NCI-H187 treated with DMSO at 0.1 percent for 48 hours (cell line): ENCODE measurements at places on chromosomes 12 and 14.

DNA sequence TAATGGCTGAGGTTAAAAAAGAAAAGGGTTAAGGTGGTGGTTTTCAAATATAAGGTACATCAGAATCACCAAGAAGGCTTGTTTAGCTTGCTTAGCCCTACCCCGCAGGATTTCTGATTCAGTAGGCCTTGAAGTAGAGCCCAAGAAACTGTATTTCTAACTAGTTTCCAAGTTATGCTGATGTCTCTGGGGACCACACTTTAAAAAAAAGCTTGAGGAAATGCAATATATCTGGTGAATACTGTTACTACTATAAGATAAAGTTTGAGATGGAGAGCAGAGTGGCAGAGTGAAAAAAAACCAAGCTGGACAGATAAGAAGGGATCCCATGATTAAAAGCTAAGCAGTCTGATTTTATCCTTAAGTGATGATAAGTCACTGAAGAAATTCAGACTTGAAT lies 18.3 kb upstream of the GXYLT1 start:
- DNase-seq, result no peak

DNA sequence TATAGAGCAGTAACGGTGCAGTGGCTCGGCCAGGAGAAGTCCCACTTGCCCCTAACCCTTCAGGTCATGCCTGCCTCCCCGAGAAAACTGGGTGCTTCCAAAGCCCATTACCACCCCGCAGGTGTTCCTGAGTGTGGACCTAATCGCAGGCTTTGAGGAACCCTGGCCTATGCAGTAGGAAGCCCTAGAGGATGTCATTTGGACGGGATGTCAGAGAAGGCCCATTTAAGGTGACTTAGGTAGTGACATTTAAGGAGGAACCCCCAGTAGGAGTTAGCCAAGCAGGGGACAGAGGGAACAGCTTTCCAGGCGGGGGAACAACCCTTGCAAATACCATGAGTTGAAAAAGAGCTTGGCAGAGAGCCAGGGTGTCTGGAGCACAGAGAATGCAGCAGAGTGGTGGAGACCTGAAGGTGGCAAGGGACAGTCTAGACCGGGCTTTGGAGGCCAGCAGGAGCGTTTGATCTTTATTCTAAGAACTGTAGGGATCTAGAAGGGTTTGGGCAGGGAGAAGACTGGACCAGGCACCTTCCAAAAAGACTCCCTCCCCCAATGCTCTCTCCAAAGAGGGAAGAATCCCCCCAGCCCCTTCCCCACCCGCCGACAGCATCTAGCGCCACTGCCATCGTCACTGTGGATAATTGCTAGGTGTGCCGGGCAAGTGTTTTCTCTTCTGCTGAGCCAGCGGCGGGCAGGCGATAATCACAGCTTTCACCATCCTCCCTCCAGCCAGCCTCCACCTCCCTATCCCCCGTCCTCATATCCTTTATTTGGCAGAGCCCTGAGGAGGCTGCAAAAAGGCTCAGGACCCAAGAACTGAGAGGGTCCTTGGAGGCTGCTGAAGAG lies 33.3 kb upstream of the BEGAIN start:
- no peak for DNase-seq

GRCh38 chr12:96235484-96235826 lies 41.3 kb downstream of the ELK3 start:
- no peak for DNase-seq

DNA sequence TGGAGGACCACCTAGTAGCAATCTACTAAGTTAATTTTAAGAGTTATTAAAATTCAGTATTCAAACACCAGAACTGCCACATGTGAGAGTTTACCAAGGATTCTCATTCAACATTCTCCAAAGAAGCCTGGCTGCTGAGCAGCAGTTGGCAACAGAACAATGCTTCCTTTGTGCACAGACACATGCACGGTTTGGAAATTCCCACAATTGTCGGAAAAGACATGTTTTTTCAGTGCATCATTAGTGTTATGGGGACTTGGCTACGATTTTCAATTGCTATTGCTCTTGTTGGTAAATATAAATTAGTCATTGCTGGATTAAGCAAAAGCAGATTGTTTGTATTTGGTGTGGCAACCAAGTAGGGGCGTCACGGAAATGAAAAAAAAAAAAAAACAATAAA lies 22.2 kb downstream of the ST8SIA1 start:
- no peak for DNase-seq

DNA sequence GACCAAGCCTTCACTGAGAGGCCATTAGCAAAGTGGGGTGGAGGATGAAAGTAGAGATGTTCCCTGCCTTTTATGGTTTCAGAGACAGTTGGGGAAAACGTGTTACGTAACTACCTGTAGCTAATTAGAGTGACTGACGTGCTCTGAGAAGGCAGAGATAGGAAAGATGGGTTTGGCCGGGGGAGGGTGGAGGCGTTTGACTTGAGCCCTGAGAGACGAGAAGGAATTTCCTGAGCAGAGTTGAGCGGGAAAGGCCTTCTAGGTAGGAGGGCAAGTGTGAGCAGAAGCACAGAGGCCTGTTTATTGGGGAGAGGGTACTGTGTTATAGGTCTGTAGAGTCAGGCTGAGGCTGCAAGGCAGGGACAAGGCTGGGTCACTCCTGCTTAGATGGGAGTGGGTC lies 8.6 kb downstream of the TUNAR start:
- DNase-seq, result no peak

GRCh38 chr14:55065411-55065810 lies 14.0 kb downstream of the MAPK1IP1L start:
- DNase-seq, result no peak

GRCh38 chr12:96054244-96054610 lies 18.8 kb upstream of the LTA4H start:
- DNase-seq, result no peak

DNA sequence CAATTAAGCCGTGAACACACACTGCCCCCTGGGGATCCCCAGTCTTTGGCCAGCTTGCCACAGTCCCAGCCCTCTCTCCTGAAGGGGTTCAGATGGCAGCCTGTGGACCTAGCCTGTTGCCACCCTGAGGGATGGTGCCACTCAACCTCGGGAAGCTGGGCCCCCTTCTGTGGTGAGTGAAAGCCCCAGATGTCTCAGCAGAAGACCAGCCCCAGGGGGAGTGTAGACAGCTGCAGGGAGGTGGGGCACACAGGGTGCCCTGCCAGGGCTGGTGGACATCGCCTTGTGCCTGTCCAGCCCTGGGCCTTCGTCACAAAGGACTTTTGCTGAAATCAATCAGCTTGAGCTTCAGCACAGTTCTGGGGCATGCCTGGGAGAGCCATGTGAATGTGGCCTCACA lies 32.4 kb downstream of the C14orf132 start:
- DNase-seq, result no peak

DNA sequence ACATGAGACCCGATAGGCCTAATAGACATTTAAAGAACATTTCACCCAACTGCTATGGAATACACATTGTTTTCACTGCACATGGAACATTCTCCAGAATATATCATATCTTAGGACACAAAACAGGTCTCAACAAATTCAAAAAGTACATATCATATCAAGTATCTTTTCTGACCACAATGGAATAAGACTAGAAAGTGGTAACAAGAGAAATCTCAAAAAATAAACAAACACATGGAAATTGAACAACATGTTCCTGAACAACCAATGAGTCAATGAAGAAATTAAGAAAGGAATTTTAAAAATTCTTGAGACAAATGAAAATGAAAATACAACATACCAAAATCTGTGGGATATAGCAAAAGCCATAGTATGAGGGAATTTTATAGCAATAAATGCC lies 208.1 kb downstream of the PTPRO start:
- DNase-seq, result no peak

- DNase-seq, result no peak
These were observed 862 bp downstream of the CRIP2 start for GRCh38 chr14:105475269-105476096.

- DNase-seq, result no peak
These were observed 340.5 kb downstream of the TMEM121 start for GRCh38 chr14:105866841-105867321.

GRCh38 chr14:32023540-32023939 lies 53.6 kb upstream of the ARHGAP5 start:
- DNase-seq, result no peak

DNA sequence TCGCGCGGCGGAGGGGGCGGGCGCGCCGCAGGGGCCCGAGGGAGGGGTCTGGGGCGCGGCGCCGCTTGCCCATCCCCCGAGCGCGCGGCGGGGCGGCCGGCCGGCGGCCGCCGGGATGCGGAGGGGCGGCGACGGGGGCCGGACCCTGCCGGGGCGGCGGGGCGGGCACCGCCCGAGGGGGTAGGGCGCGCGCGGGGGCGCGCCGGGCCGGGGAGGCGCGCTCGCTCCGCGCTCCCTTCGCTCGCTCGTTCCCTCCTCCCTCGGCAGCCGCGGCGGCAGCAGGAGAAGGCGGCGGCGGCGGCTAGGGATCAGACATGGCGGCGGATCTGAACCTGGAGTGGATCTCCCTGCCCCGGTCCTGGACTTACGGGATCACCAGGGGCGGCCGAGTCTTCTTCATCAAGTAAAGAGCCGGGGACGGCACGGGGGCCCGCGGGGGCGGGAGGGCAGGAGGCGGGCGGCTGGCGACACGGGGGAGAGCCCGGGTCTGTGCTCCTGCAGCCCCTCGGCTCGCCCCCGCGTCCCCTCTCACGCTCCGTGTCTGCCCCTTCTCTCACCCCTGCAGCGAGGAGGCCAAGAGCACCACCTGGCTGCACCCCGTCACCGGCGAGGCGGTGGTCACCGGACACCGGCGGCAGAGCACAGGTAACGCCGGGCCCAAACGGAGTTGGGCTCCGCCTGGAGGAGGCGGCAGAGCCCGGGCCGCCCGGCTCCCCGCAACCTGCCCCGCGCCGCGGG lies at the start of gene PLEKHA5:
PLEKHA5 (plus strand) TSS at position 248 of the 738 bp plus-strand sequence; CDS start at position 315, 67 bp downstream.
- DNase-seq, result no peak

- DNase-seq, result no peak
These were observed 23.5 kb upstream of the CFAP54 start for GRCh38 chr12:96465896-96466295.

GRCh38 chr12:57713209-57713608 lies 19.3 kb downstream of the OS9 start:
- no peak for DNase-seq

GRCh38 chr12:37543131-37543965 lies 773.2 kb upstream of the ALG10B start:
- no peak for DNase-seq

DNA sequence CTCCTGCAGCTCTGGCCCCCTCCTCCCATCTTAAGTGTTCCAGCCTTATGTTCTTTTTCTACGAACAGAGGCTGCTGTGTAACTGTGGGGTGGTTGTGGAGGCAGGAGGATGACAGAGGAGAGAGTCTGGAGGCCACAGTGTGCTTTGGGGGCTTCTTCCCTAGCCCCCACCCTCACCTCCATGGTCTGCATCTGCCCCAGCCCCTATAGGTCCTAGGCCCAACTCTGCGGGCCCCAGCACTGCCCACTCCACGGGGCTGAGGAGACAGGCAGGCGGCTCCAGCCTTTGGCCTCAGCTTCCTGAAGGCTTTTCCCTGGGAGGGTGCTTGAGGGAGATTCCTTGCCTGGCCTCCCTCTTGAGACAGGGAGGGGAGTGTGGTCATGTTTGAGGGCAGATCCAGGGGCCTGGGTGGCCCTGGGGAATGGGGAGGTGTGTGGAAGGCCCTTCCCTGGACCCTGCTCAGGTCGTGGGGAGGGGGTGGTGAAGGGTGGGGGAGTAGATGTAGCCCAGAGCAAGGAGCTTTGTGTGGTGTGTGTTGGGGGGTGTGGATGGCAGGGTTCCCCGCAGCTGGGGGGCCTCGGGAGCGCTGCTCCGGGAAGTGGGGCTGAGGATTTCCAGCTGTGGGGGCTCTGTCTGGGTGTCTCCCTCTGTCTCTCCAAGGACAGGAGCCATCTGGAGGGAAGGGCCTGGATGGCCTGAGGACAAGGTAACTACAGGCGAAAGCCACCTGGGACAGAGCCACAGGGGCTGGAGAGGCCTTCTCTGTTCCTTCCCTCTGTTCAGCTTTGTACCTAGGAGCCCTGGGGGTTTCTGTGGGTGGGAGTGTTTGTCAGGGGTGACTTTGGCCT lies 1.1 kb downstream of the SMIM41 start:
- DNase-seq, result no peak

DNA sequence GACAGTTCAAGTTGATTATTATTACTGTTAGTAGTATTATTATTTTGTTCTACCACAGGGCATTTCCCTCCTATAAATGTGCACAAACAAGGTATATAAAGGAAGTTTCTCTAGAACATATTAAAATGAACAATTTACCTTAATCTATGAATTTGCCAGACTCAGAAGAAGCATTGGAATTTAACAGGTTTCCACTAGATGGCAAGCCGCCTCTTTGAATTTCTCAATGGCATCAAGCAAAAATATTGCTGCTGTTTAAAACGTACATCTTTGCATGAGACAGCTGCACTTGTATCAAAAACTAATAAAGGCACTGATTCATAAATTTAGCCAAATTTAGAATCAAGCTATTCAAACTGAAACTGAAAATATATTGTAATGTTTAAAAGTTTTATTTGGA lies 34.6 kb upstream of the MIS18BP1 start:
- DNase-seq, result no peak

DNA sequence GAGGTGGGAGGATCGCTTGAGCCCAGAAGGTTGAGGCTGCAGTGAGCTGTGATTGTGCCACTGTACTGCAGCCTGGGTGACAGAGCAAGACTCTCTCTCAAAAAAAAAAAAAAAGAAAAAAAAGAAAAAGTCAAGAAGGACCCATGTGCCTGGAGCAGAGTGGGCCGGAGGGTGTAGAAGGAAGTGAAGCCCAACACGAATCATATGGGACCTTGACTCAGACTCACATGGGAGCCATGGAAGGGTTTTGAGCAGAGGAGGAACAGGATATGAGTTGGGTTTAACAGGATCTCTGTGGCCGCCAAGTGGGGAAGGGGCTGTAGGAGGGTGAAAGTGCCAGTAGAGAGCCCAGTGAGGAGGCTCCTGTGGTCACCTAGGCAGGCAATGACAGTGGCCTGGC lies 165.4 kb downstream of the PHETA1 start:
- DNase-seq, result no peak

- no peak for DNase-seq
These were observed 65.1 kb downstream of the FBXW8 start for GRCh38 chr12:116975779-116976393.

DNA sequence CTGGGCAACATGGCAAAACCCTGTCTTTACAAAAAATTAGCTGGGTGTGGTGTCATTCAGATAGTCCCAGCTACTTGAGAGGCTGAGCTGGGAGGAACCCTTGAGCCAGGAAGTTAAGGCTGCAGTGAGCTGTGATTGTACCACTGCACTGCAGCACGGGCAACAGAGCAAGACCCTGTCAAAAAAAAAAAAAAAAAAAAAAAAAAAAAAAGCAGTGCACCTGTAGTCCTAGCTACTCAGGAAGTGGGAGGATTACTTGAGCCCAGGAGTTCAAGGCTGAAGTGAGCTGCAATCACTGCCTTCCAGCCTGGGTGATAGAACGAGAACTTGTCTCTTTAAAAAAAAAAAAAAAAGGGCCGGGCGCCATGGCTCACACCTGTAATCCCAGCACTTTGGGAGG lies 5.6 kb downstream of the REM2 start:
- DNase-seq, result no peak
